Liver (tissue), 10 donors: ENCODE measurements at places on chromosomes 11 and 22. TPM values are rescaled to one million over a fixed set of nuclear protein-coding genes. Genes with fewer than 3 reads are reported as not detected.

DNA sequence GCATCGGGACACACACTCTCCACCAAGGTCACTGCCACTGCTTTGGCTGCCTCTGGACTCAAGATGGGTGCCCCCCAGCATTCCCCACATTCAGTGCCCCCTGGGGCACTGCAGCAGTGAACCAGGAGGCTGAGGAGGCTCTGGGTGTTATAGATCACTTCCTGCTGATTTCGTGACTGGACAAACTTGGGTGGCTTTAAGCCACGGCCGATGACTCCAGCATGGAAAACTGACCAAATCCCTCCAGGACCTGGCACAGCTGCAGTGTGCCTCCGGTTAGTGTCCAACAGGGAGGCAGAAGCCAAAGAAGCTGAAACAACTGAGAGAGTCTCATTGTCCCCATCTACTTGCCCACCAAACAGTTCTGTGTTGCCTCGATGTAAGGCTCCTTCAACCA lies 1.2 kb upstream of the GANAB start:
- DNase-seq, result no peak

GRCh38 chr11:126978165-126978564 lies 22.4 kb downstream of the KIRREL3 start:
- DNase-seq, result no peak

The MMP7 gene
- total RNA-seq, result 1.4 TPM

The MRGPRE gene
- not detected for total RNA-seq

DNA sequence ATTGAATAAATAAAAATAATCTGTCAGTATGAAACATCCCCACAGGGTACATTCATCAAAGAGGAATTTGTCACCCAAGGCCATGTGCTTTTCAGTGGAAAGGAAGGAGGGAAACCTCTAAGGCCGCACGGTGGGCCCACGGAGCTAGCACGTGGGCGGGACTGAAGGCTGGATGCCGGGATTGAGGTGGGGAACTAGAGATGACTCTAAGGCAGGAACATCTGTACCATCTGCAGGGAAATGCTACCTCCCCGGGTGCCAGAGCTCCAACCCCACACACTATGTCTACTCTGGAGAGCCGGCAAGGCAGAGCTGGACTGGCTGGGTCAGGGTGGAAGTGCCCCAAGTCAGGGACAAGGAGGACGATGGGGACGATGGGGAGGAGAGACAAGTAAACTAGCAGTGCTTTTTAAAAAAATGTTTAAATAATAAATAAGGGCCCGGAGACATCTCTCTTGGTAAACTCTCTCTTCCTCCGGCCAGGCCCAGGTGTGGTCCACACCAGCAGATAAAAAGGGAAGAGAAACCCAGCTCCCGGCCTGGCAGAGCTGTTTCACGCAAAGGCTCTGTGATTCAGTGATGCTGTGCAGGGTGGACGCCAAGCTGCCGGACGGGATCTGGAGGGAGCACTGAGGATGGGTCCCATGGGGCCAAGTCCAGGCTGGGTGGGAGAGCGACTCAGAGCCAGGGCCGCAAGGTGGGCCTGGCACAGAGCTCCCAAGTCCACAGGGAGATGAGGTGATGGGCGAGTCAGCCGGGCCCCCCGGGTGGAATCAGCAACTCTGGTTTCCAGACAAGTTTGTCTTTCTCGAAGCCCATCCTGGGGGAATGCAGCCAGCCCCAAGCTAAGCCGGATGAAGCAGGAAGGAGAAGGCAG lies 5.8 kb downstream of the LIF start:
- DNase-seq, result no peak

GRCh38 chr11:22076271-22076930 lies 116.5 kb upstream of the ANO5 start:
- no peak for DNase-seq

The THAP7 gene
- 10.4 TPM for total RNA-seq

DNA sequence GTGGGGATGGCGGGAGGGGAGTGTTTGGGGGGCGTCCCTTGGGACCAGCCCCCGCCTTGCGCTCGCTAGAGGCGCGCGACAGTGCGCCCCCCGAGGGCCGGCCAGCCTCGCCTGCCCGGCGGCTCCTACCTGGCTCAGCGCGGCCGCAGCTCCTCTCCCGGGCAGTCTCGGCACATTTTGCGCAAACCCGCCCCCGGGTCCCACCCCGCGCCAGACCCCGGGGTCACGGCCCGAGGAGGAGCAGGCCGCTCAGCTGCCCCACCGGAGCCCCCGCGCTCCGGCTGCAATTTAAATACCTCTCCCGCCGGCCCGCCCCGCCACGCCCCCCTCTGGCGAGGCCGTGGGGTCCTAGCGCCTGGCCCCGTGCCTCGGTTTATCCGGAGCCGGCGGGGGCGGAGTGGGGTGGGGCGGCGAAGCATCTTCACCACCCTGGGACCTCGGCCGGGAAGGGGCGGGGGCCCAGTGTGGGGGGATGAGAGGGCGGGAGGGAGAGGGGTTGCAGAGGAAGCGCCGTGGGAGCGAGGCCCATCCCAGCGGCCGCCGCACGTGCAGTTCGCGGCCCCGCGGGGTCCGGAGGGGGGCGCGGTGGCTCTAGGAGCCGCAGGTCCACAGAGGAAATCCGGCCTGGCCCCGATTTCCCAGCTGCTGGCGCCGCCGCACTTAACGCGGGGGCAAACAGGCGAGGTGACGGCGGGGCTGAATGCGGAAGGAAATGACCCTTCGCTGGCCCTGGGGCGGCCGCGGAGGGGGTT lies at the start of gene LRRC32:
Gene LRRC32, minus strand, starts transcription at position 263 of the 752 bp plus-strand sequence. CDS start 4,793 bp downstream, outside the sequence.
- DNase-seq, result peak; percentile 45
